ENCODE measurements at places on chromosomes 4 and X. TPM values are rescaled to one million over a fixed set of nuclear protein-coding genes. Genes with fewer than 3 reads are reported as not detected.

GRCh38 chr4:42906341-42906740 lies 13.8 kb downstream of the GRXCR1 start:
- H3K36me3 ChIP-seq, result no peaks in the 10 kb centered on the region
- H3K4me3 ChIP-seq, result no peak overlapping the region
- no peaks in the 10 kb centered on the region for H3K27me3 ChIP-seq
- H3K4me1 ChIP-seq, result no peaks in the 10 kb centered on the region

MCTS1 gene
- total RNA-seq, result 75.9 TPM

GRCh38 chr4:77037736-77038135 lies 38.1 kb downstream of the CCNI start:
- H3K27ac ChIP-seq, result no peak overlapping the region
- no peak overlapping the region for H3K4me3 ChIP-seq

DNA sequence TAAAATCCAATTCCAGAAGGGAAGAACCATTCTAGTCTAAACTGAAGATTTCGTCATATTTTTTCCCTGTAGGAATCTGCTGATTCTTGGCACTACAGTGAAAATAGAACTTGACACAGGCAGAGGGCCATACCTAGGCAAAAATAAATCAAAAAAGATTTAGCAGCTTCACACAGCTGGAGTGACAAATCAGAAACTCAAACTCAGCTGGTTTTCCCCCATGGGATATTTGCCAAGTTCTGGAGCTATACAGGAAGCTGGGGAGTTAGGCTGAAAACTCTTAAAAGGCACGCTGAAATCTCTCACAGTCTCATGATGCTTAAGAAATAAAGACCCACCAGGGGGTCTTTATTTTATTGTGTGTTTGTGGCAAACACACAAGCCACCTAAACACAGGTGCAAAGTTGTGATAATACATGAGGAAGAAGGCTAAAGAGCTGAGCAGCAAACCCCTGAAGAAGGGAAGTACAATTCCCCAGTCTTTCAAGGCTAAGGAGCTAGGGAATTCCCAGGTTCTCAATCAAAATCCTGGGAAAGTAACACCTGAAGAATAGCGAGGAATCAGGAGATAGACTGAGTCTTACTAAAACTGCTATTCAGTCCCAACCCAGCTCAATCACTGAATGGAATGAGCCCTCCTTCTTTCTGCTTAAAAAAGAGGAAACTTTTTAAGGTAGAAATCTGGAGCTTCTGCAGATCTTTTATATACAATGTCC lies 32.1 kb upstream of the BEND2 start:
- no peaks in the 10 kb centered on the region for H3K27me3 ChIP-seq
- no peaks in the 10 kb centered on the region for H3K36me3 ChIP-seq
- no peak overlapping the region for H3K4me3 ChIP-seq
- H3K27ac ChIP-seq, result no peak overlapping the region

GRCh38 chr4:122453384-122453995 lies 3.0 kb downstream of the IL2 start:
- no peak overlapping the region for H3K27ac ChIP-seq
- no peaks in the 10 kb centered on the region for H3K27me3 ChIP-seq
- H3K36me3 ChIP-seq, result no peaks in the 10 kb centered on the region

All from CD8-positive, alpha-beta memory T cell (primary cell).